RWPE1 (cell line): ENCODE measurements at places on chromosomes 4 and X.

- no peak for DNase-seq
These were observed 6.3 kb downstream of the MAGED1 start for GRCh38 chrX:51899741-51900140.

- DNase-seq = peak; percentile 11
These were observed 2.5 kb upstream of the PLP1 start for GRCh38 chrX:103774070-103774642.

- peak; percentile 38 for DNase-seq
These were observed 500.2 kb downstream of the STIM2 start for GRCh38 chr4:27360790-27361267.

- no peak for DNase-seq
These were observed 3.7 kb downstream of the SRPX2 start for GRCh38 chrX:100647739-100648138.

DNA sequence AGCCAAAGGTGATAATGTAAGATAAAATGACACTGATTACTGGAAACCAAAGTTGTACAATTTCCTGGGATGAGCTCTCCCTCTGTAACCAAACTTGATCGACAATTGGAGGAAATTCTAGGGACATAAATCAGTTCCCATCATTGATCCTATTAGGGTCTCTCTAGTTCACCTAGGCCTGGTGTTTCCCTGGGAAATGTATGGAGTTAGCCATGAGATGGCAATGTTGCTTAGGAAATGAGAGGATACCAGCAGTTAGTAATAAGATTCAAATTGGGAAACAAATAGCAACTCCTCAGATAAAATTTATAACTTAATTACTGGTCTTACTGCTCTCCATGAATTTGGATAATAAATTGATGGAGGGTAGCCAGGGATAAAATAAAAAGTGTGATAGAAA is 52.2 kb downstream of the SPATA18 start:
- DNase-seq = peak; percentile 11

- peak; percentile 0 for DNase-seq
These were observed 307.1 kb downstream of the TEX13A start for GRCh38 chrX:104913348-104913747.

GRCh38 chr4:176549161-176549865 is 229.5 kb downstream of the SPCS3 start:
- DNase-seq = peak; percentile 19

DNA sequence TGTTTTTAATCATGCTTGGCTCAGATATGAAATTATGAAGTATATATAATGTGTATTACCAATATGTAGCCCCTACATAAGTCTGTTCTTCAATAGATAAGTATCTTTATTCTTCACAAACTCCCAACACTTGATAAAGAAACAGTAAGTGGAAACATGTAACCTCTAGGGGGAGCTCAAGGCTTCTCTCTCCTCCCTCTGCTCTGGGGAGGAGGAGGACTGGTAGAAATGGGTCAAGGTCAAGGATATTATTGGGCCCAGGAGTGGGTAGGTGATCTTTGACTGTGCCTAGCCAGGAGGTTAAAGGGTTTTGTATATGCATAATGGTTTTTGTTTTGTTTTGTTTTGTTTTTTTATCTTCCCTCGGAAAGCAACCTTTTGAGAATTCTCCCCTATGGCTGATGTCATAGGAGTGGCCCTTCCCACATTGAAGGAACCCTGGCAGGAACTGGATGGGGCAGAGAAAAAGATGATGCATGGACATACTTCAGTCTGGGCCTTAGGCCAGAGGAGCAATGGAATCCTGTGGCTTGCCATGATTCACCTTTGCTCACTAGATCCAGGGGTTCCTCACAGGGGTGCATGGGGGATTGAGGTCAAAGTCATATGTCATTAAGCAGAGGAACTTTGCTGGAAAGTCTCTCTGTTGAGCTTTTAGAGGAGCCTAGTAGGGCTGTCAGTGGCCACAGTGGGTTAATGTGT is 460.3 kb downstream of the MID1IP1 start:
- DNase-seq = peak; percentile 59

GRCh38 chrX:122783918-122784317 is 400.2 kb upstream of the GRIA3 start:
- no peak for DNase-seq

GRCh38 chr4:30653291-30653690 is 66.9 kb upstream of the PCDH7 start:
- no peak for DNase-seq

DNA sequence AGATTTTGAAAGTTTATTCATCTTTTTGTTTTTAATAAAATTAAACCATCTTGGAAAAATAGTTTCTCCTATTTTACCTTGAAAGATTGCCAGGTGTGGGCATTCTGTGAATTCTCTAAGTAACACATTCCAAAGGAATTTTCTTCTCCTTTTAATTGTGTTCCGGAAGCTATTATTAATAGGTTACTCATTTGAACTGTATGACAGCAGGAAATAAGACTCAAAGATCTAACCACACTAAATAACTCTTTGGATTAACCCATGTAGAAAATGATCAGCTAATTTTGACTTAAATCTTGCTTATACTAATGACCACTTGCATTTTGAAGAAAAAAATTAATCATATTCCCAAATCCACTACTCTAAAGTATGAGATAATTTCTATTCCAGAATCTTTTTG is 17.6 kb upstream of the CCNI start:
- peak; percentile 73 for DNase-seq

GRCh38 chr4:113827285-113827684 is 65.7 kb upstream of the CAMK2D start:
- DNase-seq = no peak

DNA sequence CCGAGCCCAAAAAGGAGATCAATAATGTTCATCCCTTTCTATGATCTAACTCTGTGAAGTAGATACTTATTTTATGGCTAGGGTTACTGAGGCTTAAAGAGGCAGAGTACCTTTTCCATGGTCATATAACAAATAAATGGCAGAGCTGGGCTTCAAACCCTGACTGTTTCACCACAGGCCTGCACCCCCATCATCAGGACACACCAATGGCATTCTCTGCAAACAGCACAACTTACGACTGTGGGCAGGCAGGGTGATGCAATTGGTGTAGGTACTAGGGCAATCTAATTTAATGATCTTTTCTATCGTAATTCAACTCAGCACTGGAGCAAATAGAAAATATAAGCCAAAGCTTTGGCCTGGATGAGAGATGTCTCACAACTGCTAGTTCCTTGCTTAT is 118.8 kb upstream of the CBR4 start:
- DNase-seq = no peak

GRCh38 chr4:5893004-5893580 is at the start of gene CRMP1:
TSS of gene CRMP1 (minus strand) at chr4:5893086. CDS start at chr4:5892969, 117 bp downstream.
- DNase-seq = no peak

DNA sequence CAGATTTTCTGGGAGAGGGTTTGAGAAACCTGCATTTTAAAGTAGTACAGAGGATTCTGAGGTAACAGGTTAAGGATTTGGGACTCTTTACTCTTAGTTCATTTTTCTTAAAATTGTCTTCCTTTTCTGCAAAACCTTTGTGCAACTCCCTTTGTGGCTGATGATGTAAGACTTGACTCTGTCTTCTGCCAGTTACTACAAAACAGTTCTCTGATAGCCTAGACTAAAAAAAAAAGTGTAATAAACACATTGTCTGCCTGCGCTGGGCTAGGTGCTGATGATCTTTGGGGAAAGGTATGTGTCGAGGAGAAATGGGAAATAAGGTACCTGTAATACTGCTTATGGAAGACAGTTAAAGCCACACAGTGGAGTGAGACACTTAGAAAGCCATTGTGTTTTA is 28.7 kb downstream of the IL13RA1 start:
- no peak for DNase-seq

GRCh38 chr4:66539745-66540144 is 869.5 kb upstream of the EPHA5 start:
- DNase-seq = no peak

DNA sequence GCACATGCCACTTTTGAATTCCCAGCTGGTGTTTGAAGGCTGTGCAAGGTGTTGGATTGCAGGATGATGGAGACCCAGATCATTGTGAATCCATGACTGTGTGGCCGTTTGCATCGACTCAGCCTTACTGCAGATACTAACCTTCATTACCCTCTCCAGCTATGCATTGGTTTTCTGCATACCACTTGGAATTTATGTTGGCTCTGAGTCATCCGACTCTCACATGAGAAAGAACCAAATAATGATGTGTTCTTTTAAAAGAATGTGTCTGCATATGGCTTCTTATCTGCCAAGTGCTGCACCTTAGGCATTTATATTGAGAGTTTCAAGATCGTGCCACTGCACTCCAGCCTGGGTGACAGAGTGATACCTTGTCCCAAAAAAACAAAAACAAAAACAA is 106.7 kb upstream of the PRKX start:
- no peak for DNase-seq

- peak; percentile 52 for DNase-seq
These were observed 1575.8 kb downstream of the STIM2 start for GRCh38 chr4:28436191-28437080.

GRCh38 chr4:105061136-105061696 is 85.5 kb upstream of the TET2 start:
- peak; percentile 46 for DNase-seq
